Peyer's patch (tissue), 4 donors: ENCODE measurements at places on chromosomes 5 and 9. TPM values are rescaled to one million over a fixed set of nuclear protein-coding genes. Genes with fewer than 3 reads are reported as not detected.

DNA sequence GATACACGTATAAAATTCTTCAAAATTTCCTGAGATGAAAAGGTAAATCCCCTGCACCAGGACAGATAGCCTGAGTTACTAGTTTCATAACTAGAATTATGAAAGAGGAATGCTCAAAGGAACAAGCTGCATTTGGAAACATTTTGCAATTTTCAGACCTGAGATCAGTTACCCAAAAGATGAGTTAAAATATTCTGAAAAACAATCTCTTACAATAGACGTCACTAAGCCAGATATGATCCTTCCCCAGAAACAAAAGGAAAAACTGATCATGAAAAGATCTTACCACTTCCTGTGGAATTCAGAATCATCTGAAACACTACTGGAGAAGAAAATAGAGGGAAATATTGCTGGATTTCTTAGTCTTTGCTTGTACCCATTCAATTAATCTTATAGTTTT lies 204.7 kb downstream of the ARRDC3 start:
- no peak overlapping the region for H3K27ac ChIP-seq
- H3K4me1 ChIP-seq: peaks cover under 1% of the 10 kb centered on the region
- H3K36me3 ChIP-seq: no peaks in the 10 kb centered on the region
- no peak overlapping the region for H3K4me3 ChIP-seq

- H3K4me1 ChIP-seq: no peaks in the 10 kb centered on the region
- H3K4me3 ChIP-seq: no peak overlapping the region
- no peaks in the 10 kb centered on the region for H3K36me3 ChIP-seq
Measured at GRCh38 chr5:175745210-175745609, 87.3 kb downstream of the HRH2 start.

- H3K4me3 ChIP-seq: no peak overlapping the region
- no peaks in the 10 kb centered on the region for H3K36me3 ChIP-seq
- no peak for DNase-seq
- no peaks in the 10 kb centered on the region for H3K27me3 ChIP-seq
Measured at GRCh38 chr9:124946167-124946566, 5.3 kb upstream of the GOLGA1 start.

- H3K27ac ChIP-seq: no peak overlapping the region
- H3K36me3 ChIP-seq: no peaks in the 10 kb centered on the region
- no peak for DNase-seq
- H3K27me3 ChIP-seq: no peaks in the 10 kb centered on the region
Measured at GRCh38 chr5:11261241-11261640, 500.2 kb upstream of the DAP start.

GRCh38 chr9:95157481-95158151 lies 159.9 kb downstream of the FANCC start:
- H3K27me3 ChIP-seq: no peaks in the 10 kb centered on the region
- DNase-seq: no peak
- H3K4me1 ChIP-seq: no peaks in the 10 kb centered on the region
- no peak overlapping the region for H3K4me3 ChIP-seq
- no peaks in the 10 kb centered on the region for H3K36me3 ChIP-seq

DNA sequence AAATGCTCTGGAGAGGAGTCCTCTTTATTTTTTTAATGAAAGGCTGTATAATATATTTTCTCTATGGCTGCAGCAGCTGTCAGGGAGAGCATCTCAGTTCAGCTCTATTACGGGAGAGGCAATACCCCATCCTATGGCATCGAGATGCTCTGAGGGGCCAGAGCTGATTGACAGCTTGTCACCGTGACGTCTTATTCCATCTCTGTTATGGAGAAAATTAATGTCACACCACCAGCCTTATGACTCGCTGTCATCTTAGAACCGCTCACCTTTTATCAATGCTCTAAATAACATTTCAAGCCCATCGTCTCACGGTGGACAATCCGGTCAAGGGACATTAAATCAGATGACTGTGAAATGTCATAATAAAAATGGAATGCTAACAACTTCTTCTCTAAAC lies 273.5 kb downstream of the SLF1 start:
- no peaks in the 10 kb centered on the region for H3K36me3 ChIP-seq
- H3K4me3 ChIP-seq: no peak overlapping the region
- H3K4me1 ChIP-seq: no peaks in the 10 kb centered on the region
- H3K27me3 ChIP-seq: no peaks in the 10 kb centered on the region

DNA sequence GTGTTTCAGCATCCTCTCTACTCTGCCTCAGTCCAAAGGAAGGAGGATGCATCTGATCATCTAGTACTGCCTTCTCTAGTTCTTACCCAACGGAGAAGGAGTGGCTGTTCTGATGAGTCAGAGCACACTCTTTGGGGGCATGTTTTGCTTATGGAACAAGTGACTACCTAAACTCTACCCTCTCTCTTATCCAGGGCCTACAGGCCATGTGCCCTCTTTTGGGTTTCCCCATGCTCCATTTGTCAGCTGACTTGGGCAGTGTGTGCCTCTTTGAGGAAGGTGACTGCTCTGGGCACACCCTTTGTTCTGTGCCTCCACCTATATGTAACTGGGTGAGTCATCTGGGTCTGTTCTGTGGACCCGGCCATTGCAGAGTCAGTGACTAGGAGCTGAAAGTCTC lies 89.6 kb upstream of the BNC2 start:
- no peaks in the 10 kb centered on the region for H3K36me3 ChIP-seq
- H3K4me1 ChIP-seq: no peaks in the 10 kb centered on the region

GRCh38 chr5:92309336-92309991 lies 926.3 kb upstream of the ARRDC3 start:
- H3K27me3 ChIP-seq: no peaks in the 10 kb centered on the region
- H3K4me1 ChIP-seq: no peaks in the 10 kb centered on the region
- no peak overlapping the region for H3K27ac ChIP-seq
- no peak overlapping the region for H3K4me3 ChIP-seq
- no peaks in the 10 kb centered on the region for H3K36me3 ChIP-seq
- DNase-seq: no peak

CCNI2 gene
- 30.8 TPM for total RNA-seq

GRCh38 chr9:20084125-20084524 lies 295.3 kb upstream of the SLC24A2 start:
- no peak overlapping the region for H3K4me3 ChIP-seq
- H3K36me3 ChIP-seq: no peaks in the 10 kb centered on the region
- no peaks in the 10 kb centered on the region for H3K27me3 ChIP-seq

GRCh38 chr9:128082151-128082550 lies 14.1 kb downstream of the SLC25A25 start:
- peaks cover 51% of the 10 kb centered on the region for H3K4me1 ChIP-seq
- no peaks in the 10 kb centered on the region for H3K36me3 ChIP-seq
- DNase-seq: no peak
- H3K27ac ChIP-seq: peak overlapping the region; percentile 73
- H3K4me3 ChIP-seq: no peak overlapping the region

DNA sequence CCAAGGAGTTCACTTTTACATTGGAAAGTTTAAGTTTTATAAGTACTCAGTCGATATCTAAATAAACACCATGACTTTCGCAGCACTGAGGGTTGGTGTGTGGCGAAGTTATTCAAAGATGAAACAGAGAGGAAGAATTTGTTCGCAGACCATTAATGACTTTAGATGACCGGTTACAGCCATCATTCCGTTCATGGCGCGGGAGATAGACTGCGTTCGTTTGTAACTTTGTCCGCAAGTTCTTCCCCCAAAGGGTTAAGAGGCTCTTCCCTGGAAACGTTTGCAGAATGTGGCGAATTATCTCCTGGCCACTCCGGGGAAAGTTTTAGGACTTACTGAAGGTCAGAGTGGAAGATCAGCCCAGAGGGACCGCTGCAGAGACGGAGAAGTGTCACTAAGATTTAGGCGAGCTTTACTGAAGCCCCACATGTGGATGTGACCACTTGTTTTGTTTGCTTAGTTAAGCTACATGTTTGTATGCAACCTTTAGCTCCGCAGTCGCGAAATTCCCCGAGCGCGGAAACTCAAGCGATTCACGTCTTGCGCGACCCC lies 2.2 kb upstream of the FOXD1 start:
- H3K4me3 ChIP-seq: no peak overlapping the region
- H3K36me3 ChIP-seq: no peaks in the 10 kb centered on the region
- H3K27me3 ChIP-seq: no peaks in the 10 kb centered on the region
- no peak for DNase-seq
- no peak overlapping the region for H3K27ac ChIP-seq
- H3K4me1 ChIP-seq: peaks cover 9% of the 10 kb centered on the region

P4HA2 gene
- 58.8 TPM for total RNA-seq

DNA sequence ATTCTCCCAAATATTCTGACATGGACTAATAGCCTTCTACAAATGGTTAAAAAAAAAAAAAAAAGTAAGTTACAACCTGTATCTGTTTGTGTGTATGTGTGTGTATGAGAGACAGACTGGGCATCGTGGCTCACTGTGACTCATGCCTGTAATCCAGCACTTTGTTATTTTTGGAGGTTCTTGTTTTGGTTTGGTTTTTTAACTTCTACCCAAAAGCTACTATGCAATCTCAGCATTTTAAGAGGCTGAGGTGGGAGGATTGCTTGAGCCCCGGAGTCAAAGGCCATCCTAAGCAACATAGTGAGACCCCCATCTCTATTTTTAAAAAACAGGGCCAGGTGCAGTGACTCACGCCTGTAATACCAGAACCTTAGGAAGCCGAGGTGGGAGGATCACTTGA lies 17.6 kb upstream of the HAVCR1 start:
- no peaks in the 10 kb centered on the region for H3K36me3 ChIP-seq
- no peaks in the 10 kb centered on the region for H3K4me1 ChIP-seq
- H3K4me3 ChIP-seq: no peak overlapping the region
- no peak for DNase-seq
- no peak overlapping the region for H3K27ac ChIP-seq

- H3K36me3 ChIP-seq: no peaks in the 10 kb centered on the region
- H3K27me3 ChIP-seq: no peaks in the 10 kb centered on the region
- H3K27ac ChIP-seq: peak overlapping the region; percentile 78
- peaks cover 41% of the 10 kb centered on the region for H3K4me1 ChIP-seq
Measured at GRCh38 chr5:181205761-181206649, 1.0 kb upstream of the TRIM7 start.

DNA sequence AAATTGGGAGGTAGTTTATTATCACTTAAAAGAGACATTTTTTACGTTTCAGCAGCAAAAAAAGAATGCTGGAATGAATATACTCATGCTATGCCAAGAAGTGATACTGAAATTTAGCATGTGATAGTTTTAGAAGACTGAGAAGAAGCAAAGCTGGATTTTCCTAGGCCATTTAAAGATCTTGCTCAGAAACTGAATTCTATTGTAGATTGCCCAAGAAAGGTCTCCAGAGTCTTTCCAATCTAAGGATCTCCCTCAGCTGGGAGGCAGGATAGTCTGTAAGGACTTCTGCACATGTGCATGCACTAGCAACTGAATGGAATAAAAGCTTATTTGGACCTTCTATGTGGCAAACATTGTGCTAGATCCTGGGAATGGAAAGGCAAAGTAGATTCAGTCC lies 334.5 kb downstream of the DTWD2 start:
- H3K4me1 ChIP-seq: no peaks in the 10 kb centered on the region
- no peak overlapping the region for H3K4me3 ChIP-seq
- H3K36me3 ChIP-seq: no peaks in the 10 kb centered on the region
- no peaks in the 10 kb centered on the region for H3K27me3 ChIP-seq
- no peak overlapping the region for H3K27ac ChIP-seq

DNA sequence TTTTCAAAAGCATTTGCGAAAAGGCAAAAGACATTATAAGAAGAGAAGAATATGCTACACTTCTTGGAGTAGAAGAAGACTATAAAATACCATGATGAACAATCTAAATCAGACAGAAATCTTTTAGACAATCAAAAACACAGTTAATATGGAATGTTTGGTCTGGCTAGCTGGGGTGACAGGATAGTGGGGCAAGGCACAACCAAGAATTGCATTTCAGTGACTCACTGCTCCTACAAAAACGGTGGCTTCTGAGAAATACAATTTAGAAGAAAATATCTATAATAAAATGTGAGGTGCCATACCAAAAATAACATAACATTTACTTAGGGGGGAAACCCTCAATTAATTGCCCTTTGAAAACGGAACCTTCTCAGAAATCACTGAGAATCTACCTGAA lies 363.4 kb downstream of the NPR3 start:
- no peaks in the 10 kb centered on the region for H3K36me3 ChIP-seq
- DNase-seq: no peak
- no peaks in the 10 kb centered on the region for H3K27me3 ChIP-seq
- H3K4me1 ChIP-seq: no peaks in the 10 kb centered on the region

BARHL1 gene
- total RNA-seq: not detected

GRCh38 chr9:36218011-36218410 lies 27.3 kb downstream of the CLTA start:
- no peaks in the 10 kb centered on the region for H3K4me1 ChIP-seq
- no peaks in the 10 kb centered on the region for H3K27me3 ChIP-seq
- no peak overlapping the region for H3K27ac ChIP-seq
- no peak for DNase-seq
- H3K36me3 ChIP-seq: no peaks in the 10 kb centered on the region

- no peak for DNase-seq
- no peaks in the 10 kb centered on the region for H3K36me3 ChIP-seq
- H3K4me3 ChIP-seq: no peak overlapping the region
- H3K4me1 ChIP-seq: no peaks in the 10 kb centered on the region
Measured at GRCh38 chr5:62692946-62693713, 114.5 kb downstream of the LRRC70 start.

GRCh38 chr9:96782235-96782634 lies 4.3 kb upstream of the ZNF510 start:
- DNase-seq: no peak
- H3K36me3 ChIP-seq: no peaks in the 10 kb centered on the region
- no peaks in the 10 kb centered on the region for H3K4me1 ChIP-seq

- H3K27ac ChIP-seq: no peak overlapping the region
- no peaks in the 10 kb centered on the region for H3K36me3 ChIP-seq
- DNase-seq: no peak
- no peak overlapping the region for H3K4me3 ChIP-seq
- H3K27me3 ChIP-seq: no peaks in the 10 kb centered on the region
- no peaks in the 10 kb centered on the region for H3K4me1 ChIP-seq
Measured at GRCh38 chr5:66442951-66443445, 153.2 kb upstream of the MAST4 start.

DNA sequence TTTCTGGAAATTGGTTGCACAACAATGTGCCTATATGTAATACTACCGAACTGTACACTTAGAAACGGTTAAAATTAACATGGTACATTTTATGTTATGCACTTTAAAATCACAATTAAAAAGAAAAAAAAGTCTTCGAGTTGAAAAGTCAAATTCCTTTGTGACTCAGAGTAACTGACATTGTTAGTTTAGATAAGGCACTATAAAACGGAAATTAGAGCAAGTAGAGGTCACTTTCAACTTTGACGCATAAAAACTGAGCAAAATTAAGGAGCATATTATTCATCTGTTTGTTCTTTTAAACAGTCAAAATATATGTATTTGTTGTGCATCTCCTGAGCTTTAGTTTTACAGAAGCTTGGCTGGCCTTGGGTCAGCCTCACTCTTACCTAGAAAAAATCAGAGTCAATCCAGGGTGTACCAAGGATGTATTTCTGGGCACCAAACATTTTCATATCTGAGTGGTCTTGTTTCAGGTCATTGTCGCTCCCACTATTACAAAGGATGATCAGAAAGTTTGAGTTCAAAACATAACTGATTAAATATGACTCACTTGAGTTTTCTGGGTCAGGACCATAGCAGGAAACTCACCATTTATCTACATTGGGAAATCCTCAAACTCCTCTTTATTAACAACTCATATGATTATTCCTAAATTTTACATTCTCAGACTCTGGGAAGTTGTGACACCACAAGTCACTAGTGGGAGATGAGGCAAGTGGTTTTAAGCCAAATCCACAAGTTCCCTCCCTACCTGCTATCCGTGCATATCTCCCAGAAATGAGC lies 160.6 kb downstream of the CCDC192 start:
- no peak overlapping the region for H3K4me3 ChIP-seq
- H3K27me3 ChIP-seq: no peaks in the 10 kb centered on the region
- DNase-seq: no peak
- no peaks in the 10 kb centered on the region for H3K36me3 ChIP-seq

GRCh38 chr9:137807721-137808703 lies 69.6 kb upstream of the CACNA1B start:
- no peaks in the 10 kb centered on the region for H3K27me3 ChIP-seq
- H3K4me3 ChIP-seq: no peak overlapping the region
- H3K4me1 ChIP-seq: no peaks in the 10 kb centered on the region
- H3K36me3 ChIP-seq: no peaks in the 10 kb centered on the region
- DNase-seq: no peak
